CD4-positive, alpha-beta memory T cell (primary cell): ENCODE measurements at places on chromosomes 11 and 22. TPM values are rescaled to one million over a fixed set of nuclear protein-coding genes. Genes with fewer than 3 reads are reported as not detected.

DNA sequence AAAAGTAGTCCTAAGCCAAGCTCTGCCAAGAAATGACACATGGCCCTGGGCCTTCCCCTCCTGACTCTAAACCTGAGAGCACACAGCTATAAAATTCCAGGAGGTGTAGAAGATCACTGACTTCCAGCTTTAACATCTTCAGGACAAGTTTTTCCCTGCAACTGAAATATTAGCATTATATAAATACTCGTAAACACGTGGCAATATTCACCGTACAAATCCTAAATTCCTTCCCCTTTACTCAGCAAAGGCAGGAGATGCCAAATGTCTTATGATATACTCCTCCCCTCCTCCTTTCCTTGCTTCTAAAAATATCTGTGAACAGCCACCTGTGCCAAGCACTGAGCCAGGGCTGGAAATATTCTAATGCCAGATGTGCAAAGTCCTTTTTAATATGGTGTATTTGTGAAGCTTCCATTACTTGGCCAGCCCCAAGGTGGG, 194.0 kb downstream of the LARGE1 start:
- no peak for DNase-seq
- H3K4me3 ChIP-seq, result no peak overlapping the region
- no peak overlapping the region for H3K27ac ChIP-seq
- H3K4me1 ChIP-seq, result no peaks in the 10 kb centered on the region

DNA sequence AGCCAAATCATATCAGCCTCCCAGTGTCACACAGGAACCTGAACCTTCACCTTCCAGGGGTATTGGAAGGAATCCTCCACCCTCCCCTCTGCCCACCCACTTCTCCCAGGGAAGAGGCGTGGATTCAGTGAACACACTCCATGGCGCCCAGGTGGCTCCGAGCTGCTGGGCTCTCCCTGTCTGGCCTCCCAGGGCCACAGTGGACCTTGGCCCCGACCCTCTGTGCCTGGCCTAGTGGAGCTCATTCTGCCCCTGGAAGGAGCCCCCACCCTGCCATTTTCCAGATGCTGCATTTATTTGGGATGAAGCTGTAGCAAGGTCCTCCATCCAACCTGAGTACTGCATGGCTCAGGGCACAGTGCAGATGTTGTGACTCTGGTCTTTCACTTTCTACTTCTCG, 1340.1 kb downstream of the TBC1D22A start:
- no peak overlapping the region for H3K4me3 ChIP-seq
- H3K36me3 ChIP-seq, result no peaks in the 10 kb centered on the region
- DNase-seq, result no peak
- no peaks in the 10 kb centered on the region for H3K27me3 ChIP-seq
- peaks cover 19% of the 10 kb centered on the region for H3K4me1 ChIP-seq

DNA sequence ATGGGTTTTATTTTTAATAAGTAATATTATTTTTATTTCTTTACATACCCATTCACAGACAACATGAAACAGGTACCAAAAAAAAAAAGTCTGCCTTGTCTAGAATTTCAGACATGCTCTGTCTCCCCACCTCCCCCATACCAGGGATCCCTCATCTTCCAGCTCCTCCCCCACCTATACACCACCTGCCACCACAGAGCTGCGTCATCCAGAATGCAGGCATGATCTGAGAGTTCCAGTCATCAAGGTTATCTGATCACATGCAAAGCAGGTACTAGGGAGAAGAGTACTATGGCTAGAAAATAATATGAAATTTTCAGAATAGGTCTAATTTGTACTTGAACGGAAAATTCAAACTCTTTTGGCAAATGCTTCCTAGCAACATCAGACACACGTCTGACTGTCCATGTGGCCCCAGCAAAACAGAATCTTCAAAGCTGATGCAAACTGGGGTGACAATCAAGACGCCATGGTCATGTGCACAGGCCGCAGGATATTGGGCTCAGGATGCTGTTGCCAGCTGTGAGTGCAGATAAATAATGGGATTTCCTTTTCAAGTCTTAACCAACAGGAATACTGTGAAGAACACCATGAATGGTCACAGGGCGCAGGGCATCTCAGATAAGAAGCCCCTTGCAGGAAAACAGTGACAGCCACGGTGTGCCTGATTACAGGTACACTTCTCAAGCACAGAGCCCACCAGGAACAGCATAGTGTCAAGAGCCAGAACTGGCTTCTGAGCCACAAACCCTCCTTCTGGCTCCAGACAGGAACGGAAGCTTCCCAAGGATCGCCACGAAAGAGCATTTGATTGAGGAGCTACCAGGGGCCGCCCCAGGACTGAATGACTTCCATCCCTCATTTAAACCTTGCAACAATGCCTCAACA, 169.5 kb downstream of the EFCAB6 start:
- no peak overlapping the region for H3K27ac ChIP-seq
- no peak overlapping the region for H3K4me3 ChIP-seq
- no peaks in the 10 kb centered on the region for H3K36me3 ChIP-seq
- no peaks in the 10 kb centered on the region for H3K4me1 ChIP-seq
- H3K27me3 ChIP-seq, result no peaks in the 10 kb centered on the region

DNA sequence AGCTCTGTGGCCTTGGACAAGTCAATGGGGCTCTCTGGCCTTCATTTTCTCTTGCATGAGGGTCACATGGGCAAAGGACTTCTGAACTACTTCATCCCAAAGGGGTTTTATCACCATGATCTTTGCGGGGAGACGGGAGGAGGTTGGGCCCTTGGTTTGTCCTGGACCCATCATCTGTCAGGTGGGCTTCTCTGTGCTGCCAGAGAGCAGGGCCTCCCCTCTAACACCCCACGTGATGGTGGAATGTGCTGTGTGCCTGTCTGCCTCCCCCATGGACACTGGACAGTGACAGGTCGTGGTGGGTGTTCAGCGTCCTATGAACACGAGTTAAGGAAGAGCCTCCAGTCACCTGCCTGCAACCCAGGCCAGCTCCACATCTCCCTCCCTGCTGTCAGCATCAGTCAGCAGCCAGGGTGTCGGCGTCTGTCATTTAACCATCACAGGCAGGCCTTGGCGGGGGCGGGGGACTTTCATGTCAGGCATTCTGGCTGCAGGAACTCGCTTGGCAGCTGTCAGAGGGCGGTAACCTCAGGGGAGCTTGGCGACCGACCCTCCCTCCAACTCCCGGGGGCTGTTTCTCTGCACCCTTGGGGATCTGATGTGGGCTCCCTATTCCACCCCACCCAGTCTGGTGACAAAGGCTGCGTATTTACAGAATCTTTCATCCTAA, 2.6 kb upstream of the SUN2 start:
- no peak overlapping the region for H3K4me3 ChIP-seq
- no peaks in the 10 kb centered on the region for H3K27me3 ChIP-seq
- peaks cover 2% of the 10 kb centered on the region for H3K36me3 ChIP-seq
- H3K27ac ChIP-seq, result peak overlapping the region; percentile 48
- H3K4me1 ChIP-seq, result peaks cover 40% of the 10 kb centered on the region

- no peak for DNase-seq
- H3K4me3 ChIP-seq, result no peak overlapping the region
- no peaks in the 10 kb centered on the region for H3K4me1 ChIP-seq
- H3K36me3 ChIP-seq, result no peaks in the 10 kb centered on the region
These were observed 608.2 kb downstream of the TBC1D22A start for GRCh38 chr22:47370448-47371262.

- H3K4me3 ChIP-seq, result no peak overlapping the region
- DNase-seq, result no peak
- no peaks in the 10 kb centered on the region for H3K27me3 ChIP-seq
- no peak overlapping the region for H3K27ac ChIP-seq
- no peaks in the 10 kb centered on the region for H3K36me3 ChIP-seq
These were observed 99.5 kb downstream of the ZNF280B start for GRCh38 chr22:22408731-22409696.

DNA sequence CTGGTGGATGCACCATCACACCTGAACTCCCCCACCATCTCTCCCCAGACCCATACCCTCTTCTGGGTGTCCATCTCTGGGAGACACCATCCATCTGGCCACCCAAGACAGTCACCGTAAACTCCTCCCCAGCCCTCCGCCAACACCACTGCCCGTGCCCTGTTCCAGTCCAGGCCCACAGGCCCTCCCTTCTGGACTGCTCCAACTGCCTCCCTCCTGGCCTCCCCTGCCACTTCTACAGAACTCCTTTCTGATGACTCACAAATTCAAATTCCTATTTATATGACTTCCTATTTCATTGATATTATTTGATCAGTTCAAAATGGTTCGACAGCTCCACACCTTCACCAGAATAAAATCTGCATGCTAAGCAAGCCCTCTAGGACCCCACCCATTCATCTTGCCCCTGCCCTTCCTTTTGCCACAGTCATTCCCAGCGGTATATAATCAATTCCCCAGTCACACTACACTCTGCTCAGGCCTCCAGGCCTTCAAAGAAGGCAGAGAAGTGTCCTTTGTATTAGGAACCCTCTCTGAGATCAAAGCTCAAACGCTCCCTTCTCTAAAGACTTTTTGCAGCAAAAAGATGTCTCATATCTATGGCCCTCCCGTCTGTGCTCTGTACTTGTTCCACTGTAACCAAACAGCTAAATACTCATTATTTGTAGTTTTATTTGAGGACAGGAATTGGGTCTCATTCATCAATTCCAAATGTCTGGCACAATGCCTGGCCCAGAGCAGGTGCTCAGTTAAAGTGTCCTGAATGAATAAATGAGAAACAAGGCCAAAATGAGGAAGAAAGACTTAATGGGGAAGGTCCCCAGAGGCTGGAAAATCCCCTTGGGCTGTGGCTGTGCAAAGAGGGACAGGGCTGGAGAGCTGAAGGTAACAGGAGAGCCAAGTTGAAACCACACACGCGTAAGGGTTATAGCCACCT, 29.0 kb downstream of the MYH9 start:
- peak overlapping the region; percentile 55 for H3K27ac ChIP-seq
- no peaks in the 10 kb centered on the region for H3K27me3 ChIP-seq
- H3K4me3 ChIP-seq, result no peak overlapping the region
- no peak for DNase-seq
- H3K36me3 ChIP-seq, result no peaks in the 10 kb centered on the region
- H3K4me1 ChIP-seq, result peaks cover 100% of the 10 kb centered on the region

- no peaks in the 10 kb centered on the region for H3K36me3 ChIP-seq
- no peaks in the 10 kb centered on the region for H3K4me1 ChIP-seq
- H3K27me3 ChIP-seq, result no peaks in the 10 kb centered on the region
- H3K27ac ChIP-seq, result no peak overlapping the region
- DNase-seq, result peak; percentile 9
These were observed 7.6 kb downstream of the OSBPL5 start for GRCh38 chr11:3157381-3158130.

- no peak overlapping the region for H3K4me3 ChIP-seq
- H3K4me1 ChIP-seq, result peaks cover 4% of the 10 kb centered on the region
- H3K36me3 ChIP-seq, result no peaks in the 10 kb centered on the region
- H3K27ac ChIP-seq, result no peak overlapping the region
- DNase-seq, result peak; percentile 53
- no peaks in the 10 kb centered on the region for H3K27me3 ChIP-seq
These were observed 13.6 kb upstream of the CD3E start for GRCh38 chr11:118290923-118291322.

MMP10 gene
- not detected for total RNA-seq

MS4A14 gene
- not detected for total RNA-seq

OR6A2 gene
- not detected for total RNA-seq

MRGPRE gene
- not detected for total RNA-seq

HTR3B gene
- total RNA-seq, result not detected
